Astrocyte of the hippocampus (primary cell): ENCODE measurements at places on chromosomes 16 and 17.
A peak's percentile ranks its signal among the peaks of the same experiment; 100 is the strongest.

- peak; percentile 80 for DNase-seq
These were observed 34.7 kb downstream of the SOCS3 start for GRCh38 chr17:78325076-78325687.

DNA sequence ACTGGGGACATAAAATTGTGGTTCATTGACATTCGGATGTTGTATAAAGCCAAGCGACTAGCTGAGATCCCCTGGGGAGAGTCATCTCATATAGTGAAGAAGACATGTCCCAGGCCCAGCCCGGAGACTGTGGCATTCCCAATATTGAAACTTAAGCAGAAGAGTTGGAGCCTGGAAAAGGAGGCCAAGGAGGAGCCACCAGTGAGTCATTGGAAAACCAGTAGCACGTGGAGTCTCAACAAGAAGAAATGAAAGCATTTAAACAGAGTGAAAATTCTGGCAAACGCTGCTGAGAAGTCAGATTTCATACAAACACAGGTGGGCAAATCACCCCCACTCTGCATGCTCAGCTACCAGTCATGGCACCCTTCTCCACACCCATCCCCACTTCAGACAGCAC, 9.4 kb upstream of the ELAC2 start:
- DNase-seq: no peak

DNA sequence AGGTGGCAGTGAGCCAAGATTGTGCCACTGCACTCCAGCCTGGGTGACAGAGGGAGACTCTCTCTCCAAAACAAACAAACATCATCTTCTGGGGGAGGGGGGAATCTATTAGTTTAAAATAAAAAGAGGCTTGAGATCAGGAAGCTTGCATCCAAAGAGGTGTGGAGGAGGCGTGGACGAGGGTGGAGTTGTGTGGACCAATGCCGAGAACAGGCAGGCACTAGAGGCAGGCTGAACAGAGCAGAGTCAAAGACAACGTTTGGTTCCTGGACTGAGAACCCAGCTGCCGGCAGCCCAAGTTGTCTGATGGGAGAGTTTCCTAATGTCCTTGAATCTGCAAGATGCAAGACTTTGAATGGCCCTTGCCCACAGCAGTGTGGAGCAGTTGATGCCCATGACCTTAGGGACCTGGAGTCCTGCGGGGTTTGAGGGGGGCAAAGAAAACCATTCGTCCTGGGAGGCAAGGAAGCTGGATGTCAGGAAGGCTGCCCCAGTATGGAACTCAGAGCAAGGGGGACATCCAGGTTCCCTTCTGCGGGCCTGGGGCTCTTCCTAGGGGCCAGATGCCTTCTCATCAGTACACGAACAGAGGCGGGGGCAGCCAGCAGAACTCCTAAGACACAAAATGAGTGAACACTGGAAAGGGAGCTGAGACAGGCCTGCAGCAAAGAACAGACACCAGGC, 9.2 kb downstream of the TBC1D16 start:
- no peak for DNase-seq

DNA sequence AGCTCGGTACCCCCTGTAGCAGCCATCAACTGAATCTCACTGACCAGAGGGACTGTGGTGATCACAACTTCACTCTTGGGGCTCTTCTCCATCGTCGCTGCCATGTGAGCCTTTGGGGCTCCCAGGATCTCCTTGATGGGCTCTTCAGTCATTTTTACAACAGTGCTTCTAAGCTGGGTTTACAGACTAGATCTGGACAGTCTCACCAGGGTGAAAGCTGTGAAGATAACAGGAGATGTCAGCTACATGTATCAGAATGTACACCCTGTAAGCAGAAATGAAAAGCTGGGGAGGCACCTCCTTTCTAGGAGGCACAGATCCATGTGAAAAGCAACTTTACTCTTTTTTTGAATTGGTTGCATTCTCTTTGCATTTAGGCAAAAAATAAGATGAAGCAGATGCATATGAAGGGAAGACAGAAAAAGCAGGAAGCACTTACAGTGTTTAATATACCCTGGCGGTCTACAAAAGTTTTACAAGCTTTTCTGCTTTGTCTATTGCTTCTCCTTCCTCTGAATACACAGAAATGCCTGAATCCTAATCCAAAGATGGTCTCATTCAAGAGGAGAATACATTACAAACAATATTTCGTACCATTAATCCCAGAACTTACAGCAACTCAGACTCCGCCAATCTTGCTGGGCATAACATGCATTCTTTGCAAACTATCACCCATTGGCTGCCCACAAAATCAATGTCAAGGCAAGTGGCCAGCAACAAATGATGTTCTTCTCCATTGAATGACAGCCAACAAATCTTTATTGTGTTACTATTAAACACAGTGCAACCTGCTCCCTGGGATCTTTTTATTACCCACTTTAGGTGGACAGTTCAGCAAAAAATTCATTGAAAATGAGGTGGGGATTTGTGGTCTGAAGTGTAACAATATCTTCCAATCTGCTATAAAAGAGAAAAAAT, 1.5 kb downstream of the TMEM100 start:
- DNase-seq: no peak

DNA sequence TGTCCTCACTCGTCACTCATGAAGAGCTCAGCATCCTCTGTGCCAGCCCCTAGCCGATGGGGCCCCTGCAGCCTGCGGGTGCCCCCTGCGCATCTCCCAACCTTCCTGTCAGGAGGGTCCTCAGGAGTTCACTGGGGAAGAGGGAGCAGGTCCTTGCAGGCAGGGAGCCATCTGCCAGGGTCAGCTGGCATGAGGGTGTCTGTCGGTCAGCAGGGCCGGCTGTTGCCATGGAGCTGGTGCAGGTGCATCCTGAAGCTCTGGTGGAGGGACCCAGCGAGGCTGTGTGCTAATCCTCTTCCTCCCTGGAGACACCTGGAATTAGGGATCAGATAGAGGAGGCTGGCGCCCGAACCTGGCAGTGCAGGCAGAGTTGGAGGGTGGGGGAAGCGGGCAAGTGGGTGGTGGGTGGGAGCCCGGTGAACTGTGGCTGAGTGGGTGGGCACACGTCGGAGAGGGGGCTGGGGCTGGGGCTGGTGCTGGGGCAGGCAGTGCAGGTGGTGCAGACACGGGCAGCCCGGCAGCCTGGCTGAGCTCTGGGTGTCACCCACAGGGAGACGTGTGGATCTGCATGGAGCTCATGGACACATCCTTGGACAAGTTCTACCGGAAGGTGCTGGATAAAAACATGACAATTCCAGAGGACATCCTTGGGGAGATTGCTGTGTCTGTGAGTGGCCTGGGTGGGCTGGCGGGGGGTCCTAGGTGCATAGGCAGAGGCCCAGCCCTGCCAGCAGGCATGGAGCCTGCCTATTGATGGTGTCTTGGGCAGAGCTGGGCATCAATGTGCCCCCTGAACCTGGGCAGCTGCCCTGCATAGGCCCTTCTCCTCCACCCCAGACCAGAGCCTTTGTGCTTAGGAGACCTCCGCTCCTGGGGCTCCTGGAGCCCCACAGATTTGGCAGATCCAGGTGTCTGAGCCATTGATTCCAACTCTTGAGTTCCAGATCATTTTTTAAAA, 17.4 kb downstream of the MAP2K3 start:
- DNase-seq: no peak

- DNase-seq: peak; percentile 67
These were observed 119.7 kb upstream of the MYOCD start for GRCh38 chr17:12545877-12546513.

DNA sequence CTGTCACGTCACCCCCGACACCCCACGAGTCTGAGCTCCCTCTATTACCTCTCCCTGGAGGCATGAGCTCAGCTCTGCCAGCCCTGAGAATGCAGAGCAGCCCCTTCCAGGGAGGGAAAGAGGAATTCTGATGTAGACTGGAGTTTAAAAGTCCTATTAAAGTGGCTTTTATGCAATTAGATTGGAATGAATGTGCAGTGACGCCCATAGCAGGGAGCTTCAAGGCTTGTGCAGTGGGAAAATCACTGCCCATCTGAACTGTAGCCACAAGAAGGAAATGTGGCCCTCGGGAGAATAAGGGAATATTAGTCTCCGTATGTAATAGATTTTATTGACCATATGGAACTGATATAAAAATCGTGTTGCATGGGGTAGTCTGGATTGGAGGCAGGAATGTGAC, 66.9 kb downstream of the ZNF423 start:
- DNase-seq: peak; percentile 60

DNA sequence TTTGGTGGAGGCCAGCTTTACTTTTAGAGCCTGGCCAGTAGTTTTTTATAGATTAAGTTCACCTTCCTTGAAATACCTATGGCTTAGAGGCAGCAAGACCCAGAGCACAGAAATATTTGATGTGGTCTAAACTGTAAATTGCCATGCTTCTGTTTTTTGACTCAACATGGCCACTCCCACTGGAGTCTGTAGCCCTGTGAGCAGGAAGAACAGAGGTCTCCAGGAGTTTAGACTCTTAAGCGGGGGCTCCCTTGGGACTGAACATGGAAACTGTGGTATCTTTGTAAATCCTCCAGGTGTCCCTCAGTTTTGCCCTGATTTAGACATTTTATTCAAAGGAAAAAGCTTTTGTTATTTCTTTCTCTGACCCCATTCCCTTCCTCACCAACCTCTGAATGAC, 145.6 kb downstream of the FTO start:
- DNase-seq: no peak

GRCh38 chr16:1691276-1691675, 13.2 kb downstream of the JPT2 start:
- peak; percentile 42 for DNase-seq

GRCh38 chr17:73201215-73202069, 8.6 kb downstream of the COG1 start:
- no peak for DNase-seq

DNA sequence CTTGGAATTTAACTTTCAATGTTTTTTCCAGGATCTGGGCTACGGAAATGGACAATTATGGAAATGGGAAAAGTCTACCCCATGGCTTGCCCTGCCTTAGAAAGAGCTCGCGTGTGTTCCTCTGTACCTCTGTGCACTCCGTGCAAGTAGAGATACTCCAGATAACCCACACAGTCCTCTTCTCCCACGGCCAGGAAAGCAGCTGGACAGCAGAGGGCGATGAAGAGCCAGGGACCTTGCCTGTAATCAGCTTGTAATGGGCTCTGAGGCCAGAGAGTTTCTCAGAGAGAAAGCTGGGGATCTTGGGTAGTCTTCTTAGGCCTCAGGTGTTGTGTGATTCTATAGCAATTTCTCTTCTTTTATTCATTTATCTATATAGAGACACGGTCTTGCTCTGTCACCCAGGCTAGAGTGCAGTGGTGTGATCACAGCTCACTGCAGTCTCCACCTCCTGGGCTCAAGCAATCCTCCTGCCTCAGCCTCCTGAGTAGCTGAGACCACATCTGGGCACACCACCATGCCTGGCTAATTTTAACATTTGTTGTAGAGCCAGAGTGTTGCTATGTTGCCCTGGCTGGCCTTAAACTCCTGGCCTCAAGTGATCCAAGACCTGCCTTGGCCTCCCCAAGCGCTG, 2.4 kb upstream of the SOCS7 start:
- DNase-seq: peak; percentile 90

GRCh38 chr17:3025421-3026124, 37.8 kb downstream of the OR1D5 start:
- DNase-seq: no peak

- peak; percentile 13 for DNase-seq
These were observed 18.1 kb downstream of the ANKFN1 start for GRCh38 chr17:56171186-56171959.

DNA sequence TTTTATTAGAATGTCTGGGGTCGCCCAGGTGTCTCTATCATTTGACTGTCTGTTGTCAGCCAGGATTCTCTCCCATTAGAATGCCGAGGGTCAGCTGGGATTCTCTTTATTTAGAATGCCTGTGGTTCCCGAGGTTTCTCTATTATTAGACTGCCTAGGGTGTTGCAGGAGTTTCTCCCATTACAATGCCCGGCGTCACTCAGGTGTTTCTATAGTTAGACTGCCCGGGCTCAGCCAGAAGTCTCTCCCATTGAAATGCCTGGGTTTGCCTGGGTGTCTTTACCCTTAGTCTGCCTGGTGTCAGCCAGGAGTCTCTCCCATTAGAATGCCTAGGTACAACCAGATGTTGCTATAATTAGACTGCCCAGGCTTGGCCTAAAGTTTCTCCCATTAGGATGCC, 2252.0 kb downstream of the TP53TG3F start:
- no peak for DNase-seq

GRCh38 chr16:5639531-5639930, 541.9 kb upstream of the EEF2KMT start:
- no peak for DNase-seq

GRCh38 chr16:59252317-59252716, 518.2 kb upstream of the GOT2 start:
- DNase-seq: no peak

DNA sequence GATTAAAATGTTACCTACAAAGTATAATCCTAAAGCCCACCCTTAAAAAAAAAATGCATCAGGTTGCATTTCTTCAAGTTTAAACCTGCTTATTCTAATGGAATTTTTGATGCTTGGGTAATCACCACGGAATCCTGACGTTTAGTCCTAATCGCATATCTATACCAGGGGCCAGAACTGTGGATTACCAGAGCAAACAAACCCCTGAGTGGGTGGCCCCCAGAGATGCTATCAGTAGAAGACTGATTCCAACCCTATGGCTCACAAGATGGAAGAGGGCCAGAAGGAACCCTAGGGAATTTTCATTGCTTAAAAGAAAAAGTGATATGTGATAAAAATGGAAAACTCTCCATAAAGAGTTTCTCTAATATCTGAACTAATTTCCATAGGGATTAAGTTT, 152.2 kb upstream of the NOG start:
- peak; percentile 54 for DNase-seq

DNA sequence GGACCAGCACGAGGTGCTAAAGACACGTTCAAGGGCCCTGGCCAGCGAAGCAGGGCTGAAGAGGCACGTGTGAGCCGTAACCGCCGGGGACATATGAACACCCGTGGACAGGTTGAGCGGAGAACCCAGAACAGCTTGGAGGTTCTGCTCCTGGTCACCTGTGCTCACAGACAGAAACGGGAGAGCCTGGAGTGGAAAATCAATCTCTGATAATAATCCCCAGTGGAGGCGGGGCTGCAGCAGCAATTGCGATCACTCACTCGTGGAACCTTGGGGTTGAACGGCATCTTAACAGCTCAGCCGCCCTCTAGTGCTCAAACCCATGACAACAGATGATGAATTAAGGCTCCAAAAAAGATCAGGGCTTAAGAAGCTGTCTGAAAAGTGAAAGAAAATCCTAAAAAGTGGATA, 25.6 kb downstream of the WIPI1 start:
- peak; percentile 49 for DNase-seq

- DNase-seq: no peak
These were observed 1.3 kb upstream of the PABPN1L start for GRCh38 chr16:88867581-88868246.

- DNase-seq: no peak
These were observed 2.5 kb downstream of the MAPK3 start for GRCh38 chr16:30120340-30121105.

GRCh38 chr17:68577497-68577821, 23.7 kb downstream of the FAM20A start:
- no peak for DNase-seq

DNA sequence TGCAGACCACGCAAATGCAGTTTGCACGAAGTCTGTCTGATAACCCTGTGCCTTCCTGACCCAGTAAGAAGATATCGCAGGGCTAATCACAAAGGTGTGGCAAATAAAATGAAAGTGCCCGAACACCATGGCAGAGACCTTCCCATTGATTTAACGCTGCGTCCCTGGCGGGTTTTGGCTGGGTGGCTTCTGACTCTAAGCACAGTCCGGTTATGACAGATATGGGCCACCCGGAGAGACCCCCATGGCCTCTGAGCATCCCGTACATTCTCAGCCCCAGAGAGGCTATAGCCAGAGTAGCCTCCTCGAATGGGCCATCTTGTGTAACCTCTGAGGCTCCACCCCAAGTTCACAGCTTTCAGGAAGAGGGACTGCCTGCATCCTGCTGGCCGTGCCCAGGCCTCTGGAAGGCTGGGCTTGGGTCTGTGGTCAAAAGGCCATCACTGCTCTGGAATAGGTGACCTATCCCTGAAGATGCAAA, 5.5 kb downstream of the FOXC2 start:
- DNase-seq: peak; percentile 60
